ENCODE measurements at places on chromosomes 5 and 9. TPM values are rescaled to one million over a fixed set of nuclear protein-coding genes. Genes with fewer than 3 reads are reported as not detected.

- H3K27ac ChIP-seq = no peak overlapping the region
- H3K36me3 ChIP-seq = no peaks in the 10 kb centered on the region
- DNase-seq = no peak
- no peak overlapping the region for H3K4me3 ChIP-seq
- H3K4me1 ChIP-seq = peaks cover 14% of the 10 kb centered on the region
Observed at GRCh38 chr9:77712533-77713130, 64.5 kb upstream of the GNA14 start.

GRCh38 chr9:5843794-5844471 lies 11.0 kb upstream of the ERMP1 start:
- no peaks in the 10 kb centered on the region for H3K36me3 ChIP-seq
- H3K4me1 ChIP-seq = peaks cover 23% of the 10 kb centered on the region
- H3K4me3 ChIP-seq = no peak overlapping the region
- no peak overlapping the region for H3K27ac ChIP-seq

DNA sequence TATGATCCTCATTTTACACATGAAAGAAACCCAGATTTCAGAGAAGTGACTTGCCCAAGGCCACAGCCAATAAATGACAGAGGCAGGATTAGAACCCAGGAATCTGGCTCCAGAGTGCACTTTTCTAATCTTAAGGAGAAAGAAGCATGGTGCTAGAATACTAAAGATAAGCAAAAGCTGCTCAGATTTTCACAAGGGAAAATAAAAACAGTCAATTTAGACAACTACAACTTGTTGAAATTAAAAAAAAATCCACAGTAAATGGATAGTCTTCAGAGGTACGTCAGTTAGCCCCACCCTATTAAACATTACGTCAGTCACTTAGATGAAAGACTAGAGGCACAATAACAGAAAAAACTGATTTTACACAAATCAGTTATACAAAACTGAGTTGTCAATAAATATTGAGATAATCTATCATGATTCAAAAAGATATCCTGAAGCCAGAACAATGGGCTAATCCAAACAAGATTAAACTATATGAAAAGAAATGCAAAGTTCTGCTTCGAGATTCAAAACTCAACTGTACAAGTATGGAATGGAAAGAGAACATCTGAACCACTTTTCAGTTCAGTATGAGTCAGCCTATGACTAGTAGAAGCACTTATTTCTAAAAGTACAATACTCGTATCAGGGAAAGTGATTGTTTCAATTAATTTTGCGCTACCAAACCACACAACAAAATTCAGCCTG lies 9.3 kb downstream of the TMEM245 start:
- no peaks in the 10 kb centered on the region for H3K27me3 ChIP-seq
- DNase-seq = no peak
- peaks cover 3% of the 10 kb centered on the region for H3K36me3 ChIP-seq
- H3K4me3 ChIP-seq = no peak overlapping the region

- no peaks in the 10 kb centered on the region for H3K4me1 ChIP-seq
Observed at GRCh38 chr5:149256451-149256850, 15.2 kb upstream of the AFAP1L1 start.

GRCh38 chr5:177368869-177369644 lies 11.3 kb downstream of the RGS14 start:
- peak; percentile 51 for DNase-seq
- no peak overlapping the region for H3K4me3 ChIP-seq
- H3K36me3 ChIP-seq = no peaks in the 10 kb centered on the region

GRCh38 chr9:78393932-78394331 lies 97.0 kb downstream of the PSAT1 start:
- no peaks in the 10 kb centered on the region for H3K36me3 ChIP-seq
- H3K27ac ChIP-seq = no peak overlapping the region
- no peak overlapping the region for H3K4me3 ChIP-seq
- DNase-seq = no peak
- H3K27me3 ChIP-seq = no peaks in the 10 kb centered on the region
- no peaks in the 10 kb centered on the region for H3K4me1 ChIP-seq

DNA sequence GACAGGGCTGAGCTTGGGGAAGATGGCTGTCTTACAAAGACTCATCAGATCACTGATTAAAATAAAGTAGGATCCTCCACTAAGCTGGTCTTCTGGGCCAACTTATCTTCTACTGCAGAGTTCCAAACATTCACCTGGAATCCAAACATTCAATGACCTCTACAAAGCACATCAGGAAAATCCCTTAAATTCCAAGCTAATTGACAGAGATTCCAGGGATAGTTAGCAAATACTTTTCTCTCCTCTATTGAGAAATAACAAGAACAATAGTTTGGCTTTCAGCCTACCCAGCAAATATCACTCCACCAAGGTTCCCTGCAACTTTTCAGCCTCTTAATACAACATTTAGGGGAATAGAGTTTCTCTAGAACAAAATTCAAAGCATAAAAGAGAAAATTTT lies 140.6 kb upstream of the LIFR start:
- H3K27ac ChIP-seq = no peak overlapping the region
- no peaks in the 10 kb centered on the region for H3K36me3 ChIP-seq
- DNase-seq = no peak
- H3K27me3 ChIP-seq = no peaks in the 10 kb centered on the region

- no peak overlapping the region for H3K4me3 ChIP-seq
- peaks cover 15% of the 10 kb centered on the region for H3K36me3 ChIP-seq
- H3K4me1 ChIP-seq = peaks cover 38% of the 10 kb centered on the region
- no peak for DNase-seq
Observed at GRCh38 chr9:112869917-112870316, 20.8 kb downstream of the SLC46A2 start.

DNA sequence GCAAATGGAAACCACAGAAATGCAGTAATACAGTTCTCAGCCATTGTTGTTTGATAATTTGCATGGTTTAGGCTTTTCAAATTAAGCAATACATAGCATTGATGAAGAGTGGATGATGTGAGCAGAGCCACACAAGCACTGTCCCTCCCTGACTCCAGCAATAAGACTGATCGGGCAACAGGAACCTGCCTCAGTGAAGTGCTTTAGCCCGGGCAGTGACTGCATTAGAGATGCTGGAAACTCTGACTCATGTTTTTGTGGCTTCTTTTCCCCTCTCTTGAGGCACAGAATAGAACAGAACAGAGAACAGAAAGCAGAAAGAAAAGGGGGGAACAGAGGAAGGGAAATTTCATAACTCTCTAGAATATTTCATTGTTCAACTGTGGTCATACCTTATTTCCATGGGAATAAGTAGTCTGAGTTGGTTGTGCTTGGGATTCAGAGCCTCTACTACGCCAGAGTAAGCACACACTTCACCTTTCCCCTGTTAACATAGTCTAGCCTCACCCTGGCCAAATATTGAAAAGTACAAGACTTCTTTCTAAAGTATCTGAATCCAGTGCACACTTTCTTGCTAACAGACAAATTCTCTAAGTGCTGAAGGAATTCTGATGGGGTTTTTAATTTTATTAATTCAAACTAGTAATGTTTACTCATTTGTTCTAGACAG lies 164.8 kb upstream of the VCAN start:
- no peaks in the 10 kb centered on the region for H3K27me3 ChIP-seq
- no peak overlapping the region for H3K27ac ChIP-seq
- no peaks in the 10 kb centered on the region for H3K36me3 ChIP-seq

DNA sequence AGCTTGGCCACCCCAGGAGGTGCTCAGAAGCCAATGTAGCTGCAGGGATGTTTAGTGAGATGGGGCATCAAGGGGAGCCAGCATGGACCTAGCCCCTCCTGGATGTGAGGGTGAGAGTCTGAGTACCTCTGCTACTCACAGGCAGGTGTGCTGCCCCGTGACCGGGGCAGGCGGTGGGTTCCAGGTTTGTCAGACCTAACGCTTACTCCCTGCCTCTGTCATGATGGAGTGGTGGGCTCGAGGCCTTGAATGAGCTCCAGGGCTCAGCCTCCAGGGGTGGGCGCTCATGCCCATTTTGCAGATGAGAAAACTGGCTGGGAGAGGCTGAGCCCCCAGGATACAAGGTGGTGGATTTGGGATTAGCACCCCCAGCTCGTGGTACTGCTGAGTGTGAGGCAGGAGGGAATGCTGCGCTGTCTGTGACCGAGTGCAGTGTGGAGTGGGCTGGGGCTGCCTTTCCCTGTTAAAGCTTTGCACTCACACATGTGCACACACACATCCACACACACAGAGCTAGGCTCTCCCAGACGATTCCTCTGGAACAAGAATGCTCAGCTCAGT lies 1.5 kb downstream of the RXRA start:
- H3K27me3 ChIP-seq = no peaks in the 10 kb centered on the region
- no peak for DNase-seq

GRCh38 chr5:106909716-106910115 lies 761.0 kb downstream of the EFNA5 start:
- no peak overlapping the region for H3K27ac ChIP-seq
- H3K4me3 ChIP-seq = no peak overlapping the region
- no peaks in the 10 kb centered on the region for H3K36me3 ChIP-seq
- no peak for DNase-seq
- H3K4me1 ChIP-seq = no peaks in the 10 kb centered on the region
- no peaks in the 10 kb centered on the region for H3K27me3 ChIP-seq

DNA sequence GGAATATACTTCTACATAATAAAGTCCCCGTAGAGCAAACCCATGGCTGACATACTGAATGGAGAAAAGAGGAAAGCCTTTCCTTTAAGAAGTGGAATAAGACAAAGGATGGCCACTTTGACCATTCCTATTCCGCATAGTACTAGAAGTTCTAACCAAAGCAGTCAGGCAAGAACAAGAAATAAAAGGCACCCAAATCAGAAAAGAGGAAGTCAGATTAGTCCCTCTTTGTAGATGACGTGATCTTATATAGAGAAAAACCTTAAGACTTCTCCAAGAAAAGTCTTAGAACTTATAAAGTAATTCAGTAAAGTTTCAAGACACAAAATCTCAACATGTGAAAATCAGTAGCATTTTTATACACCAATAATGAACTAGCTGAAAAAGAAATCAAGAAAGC lies 133.9 kb downstream of the GIN1 start:
- DNase-seq = no peak
- H3K4me1 ChIP-seq = no peaks in the 10 kb centered on the region
- no peak overlapping the region for H3K4me3 ChIP-seq

GRCh38 chr9:1102642-1102970 lies 52.4 kb downstream of the DMRT2 start:
- H3K27ac ChIP-seq = no peak overlapping the region
- no peaks in the 10 kb centered on the region for H3K4me1 ChIP-seq
- H3K4me3 ChIP-seq = no peak overlapping the region
- no peaks in the 10 kb centered on the region for H3K36me3 ChIP-seq
- DNase-seq = no peak

DNA sequence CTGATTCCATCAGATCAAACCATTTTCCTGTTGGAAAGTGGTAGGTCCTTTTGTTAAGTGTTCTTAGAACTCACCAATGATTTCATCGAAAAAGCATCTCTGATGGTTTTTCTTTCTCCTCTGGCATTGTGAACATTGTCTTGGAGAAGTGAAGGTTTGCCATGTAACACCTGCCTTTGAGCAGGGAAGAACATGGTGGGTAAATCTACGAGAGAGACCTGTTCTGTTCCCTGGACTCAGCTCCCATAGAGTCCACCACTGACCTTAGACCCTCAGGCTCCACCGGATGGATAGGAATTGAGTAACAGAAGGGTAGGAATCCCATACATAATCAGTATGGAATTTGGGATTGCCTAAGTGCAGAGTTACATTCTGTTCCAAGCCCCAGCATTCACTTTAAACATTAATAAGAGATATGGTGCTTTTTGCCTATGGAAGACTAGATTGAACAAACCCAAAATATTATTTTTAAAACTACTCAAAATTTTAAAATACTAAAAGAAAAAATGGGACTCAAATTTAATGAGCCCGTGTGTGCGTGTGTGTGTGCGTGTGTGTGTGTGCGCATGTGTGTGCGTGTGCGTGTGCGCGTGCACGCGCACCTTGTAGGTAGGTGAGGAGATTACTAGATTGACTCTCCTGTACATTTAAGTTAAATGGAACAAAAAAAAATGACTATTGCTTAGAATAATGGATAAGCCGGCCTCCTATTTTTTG lies 92.0 kb downstream of the C9orf152 start:
- DNase-seq = no peak
- peaks cover 47% of the 10 kb centered on the region for H3K4me1 ChIP-seq
- H3K4me3 ChIP-seq = no peak overlapping the region
- H3K27ac ChIP-seq = peak overlapping the region; percentile 23
- H3K27me3 ChIP-seq = no peaks in the 10 kb centered on the region

- H3K27me3 ChIP-seq = no peaks in the 10 kb centered on the region
- no peaks in the 10 kb centered on the region for H3K36me3 ChIP-seq
- no peak for DNase-seq
Observed at GRCh38 chr9:16180546-16180945, 627.7 kb downstream of the CCDC171 start.

DNA sequence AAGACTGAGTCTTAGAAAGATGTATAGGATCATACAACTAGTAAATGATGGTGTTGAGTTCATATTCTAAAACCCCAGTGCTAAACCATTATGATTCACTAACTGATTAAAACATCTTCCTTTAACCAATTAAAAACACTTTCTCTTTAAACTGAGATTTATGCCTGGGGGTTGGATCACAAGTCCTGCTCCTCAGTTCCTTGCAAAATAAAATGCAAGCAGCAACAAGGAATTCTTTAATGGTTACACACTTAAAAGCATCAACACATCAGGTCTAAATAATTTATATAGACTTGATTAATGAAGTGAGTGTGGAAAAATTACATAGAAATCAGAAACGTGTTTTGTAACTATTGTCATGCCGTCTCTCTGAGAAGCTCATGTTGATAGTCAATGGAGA lies 189.2 kb downstream of the TARS1 start:
- H3K36me3 ChIP-seq = no peaks in the 10 kb centered on the region
- no peak overlapping the region for H3K27ac ChIP-seq
- DNase-seq = no peak
- H3K4me1 ChIP-seq = no peaks in the 10 kb centered on the region

GRCh38 chr9:111994831-111995458 lies 98.3 kb downstream of the UGCG start:
- H3K4me3 ChIP-seq = no peak overlapping the region
- H3K4me1 ChIP-seq = peaks cover 23% of the 10 kb centered on the region
- H3K36me3 ChIP-seq = no peaks in the 10 kb centered on the region
- no peak for DNase-seq

- H3K36me3 ChIP-seq = no peaks in the 10 kb centered on the region
- no peak overlapping the region for H3K4me3 ChIP-seq
- no peaks in the 10 kb centered on the region for H3K27me3 ChIP-seq
- no peaks in the 10 kb centered on the region for H3K4me1 ChIP-seq
- no peak for DNase-seq
Observed at GRCh38 chr5:57884346-57885102, 401.9 kb upstream of the ACTBL2 start.

- no peak overlapping the region for H3K27ac ChIP-seq
- no peaks in the 10 kb centered on the region for H3K27me3 ChIP-seq
- no peaks in the 10 kb centered on the region for H3K36me3 ChIP-seq
- peak; percentile 7 for DNase-seq
Observed at GRCh38 chr5:80754900-80755299, 100.1 kb upstream of the DHFR start.

GRCh38 chr9:121714075-121714705 lies 62.8 kb downstream of the DAB2IP start:
- H3K27ac ChIP-seq = no peak overlapping the region
- H3K36me3 ChIP-seq = no peaks in the 10 kb centered on the region
- no peak overlapping the region for H3K4me3 ChIP-seq
- no peaks in the 10 kb centered on the region for H3K4me1 ChIP-seq
- DNase-seq = no peak
- H3K27me3 ChIP-seq = peaks cover 2% of the 10 kb centered on the region

The SH3PXD2B gene
- polyA plus RNA-seq = not detected

The FAM200C gene
- 0.28 TPM for polyA plus RNA-seq

Measured in B cell (primary cell).